ENCODE measurements at places on chromosomes 3 and 15.

GRCh38 chr3:127772273-127772672, 50.0 kb downstream of the MGLL start:
- no peak for DNase-seq

- no peak for DNase-seq
Observed at GRCh38 chr3:128073185-128073725, 21.0 kb downstream of the SEC61A1 start.

GRCh38 chr3:114669614-114670013, 375.8 kb downstream of the TIGIT start:
- no peak for DNase-seq

GRCh38 chr3:42439261-42440115, 29.1 kb upstream of the LYZL4 start:
- DNase-seq: no peak

DNA sequence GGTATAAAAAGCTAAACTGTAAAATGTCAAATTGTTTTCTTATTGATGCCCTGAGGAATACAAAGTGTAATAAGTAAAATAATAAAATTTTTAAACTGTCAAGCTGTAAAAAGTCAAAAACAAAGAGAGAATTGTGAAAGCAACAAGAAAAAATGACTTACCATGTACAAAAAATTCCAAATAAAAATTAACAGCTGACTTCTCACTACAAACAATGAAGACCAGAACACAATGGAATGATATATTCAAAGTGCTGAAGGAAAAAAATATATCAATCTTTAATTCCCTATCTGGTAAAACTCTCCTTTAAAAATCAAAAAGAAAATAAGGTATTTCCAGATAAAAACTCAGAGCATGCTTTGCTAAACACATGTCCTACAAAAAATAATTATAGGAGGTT, 883.5 kb downstream of the IGSF11 start:
- DNase-seq: no peak

DNA sequence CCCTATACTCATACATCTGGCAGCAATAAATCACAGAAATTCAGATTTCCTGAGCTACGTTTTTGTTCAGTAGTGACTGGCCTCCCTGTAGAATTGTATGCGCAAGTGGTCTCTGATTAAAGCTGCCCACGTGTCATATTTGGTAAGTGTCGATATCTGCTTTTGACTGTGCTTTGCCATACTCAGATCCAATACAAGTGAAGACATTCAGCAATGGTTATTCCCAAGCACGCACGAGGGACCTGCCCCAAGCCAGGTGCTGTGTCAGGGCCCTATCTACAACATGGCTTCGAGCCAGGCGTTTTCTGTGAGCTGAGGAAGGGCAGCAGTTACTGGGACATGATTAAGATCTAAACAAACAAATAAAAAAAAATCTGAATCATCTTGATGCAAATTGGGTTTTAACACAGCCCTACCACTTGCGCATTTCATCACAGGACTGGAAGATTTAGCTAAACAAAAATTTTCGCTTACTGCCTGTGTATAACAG, 47.2 kb upstream of the ICE2 start:
- DNase-seq: no peak

DNA sequence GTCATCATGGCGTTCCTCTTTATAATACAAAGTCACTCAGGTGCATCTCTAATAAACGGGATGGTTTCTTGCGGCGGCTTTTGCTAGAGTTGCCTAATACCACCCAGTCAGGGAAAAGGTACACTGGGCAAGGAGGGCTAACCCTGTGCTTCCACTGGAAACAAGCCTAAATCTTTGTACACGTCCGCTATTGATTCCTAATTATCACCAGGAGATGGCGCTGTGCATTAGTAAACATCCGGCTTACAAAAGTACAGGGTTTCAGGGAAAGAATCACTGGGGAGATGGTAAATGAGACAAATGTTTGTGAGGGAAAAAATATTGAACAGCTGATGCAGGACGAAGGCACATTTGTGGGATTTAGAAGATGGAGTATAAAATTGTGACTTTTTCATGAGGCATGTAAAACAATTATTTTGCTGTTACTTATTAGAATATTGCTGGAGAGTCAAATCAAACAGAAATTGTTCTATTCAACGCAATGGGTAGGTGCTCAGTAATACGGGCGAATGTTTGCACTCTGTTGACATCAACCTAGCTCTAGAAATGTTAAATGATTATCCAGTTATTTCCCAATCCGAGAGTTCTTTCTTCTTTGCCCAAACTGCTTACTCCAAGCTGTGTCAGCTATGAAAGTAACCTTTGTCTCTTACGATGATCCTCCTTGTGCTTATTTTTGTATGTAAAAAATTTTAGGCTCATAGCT, 50.6 kb downstream of the GMNC start:
- no peak for DNase-seq

- no peak for DNase-seq
Observed at GRCh38 chr3:120555657-120556509, 40.3 kb upstream of the NDUFB4 start.

DNA sequence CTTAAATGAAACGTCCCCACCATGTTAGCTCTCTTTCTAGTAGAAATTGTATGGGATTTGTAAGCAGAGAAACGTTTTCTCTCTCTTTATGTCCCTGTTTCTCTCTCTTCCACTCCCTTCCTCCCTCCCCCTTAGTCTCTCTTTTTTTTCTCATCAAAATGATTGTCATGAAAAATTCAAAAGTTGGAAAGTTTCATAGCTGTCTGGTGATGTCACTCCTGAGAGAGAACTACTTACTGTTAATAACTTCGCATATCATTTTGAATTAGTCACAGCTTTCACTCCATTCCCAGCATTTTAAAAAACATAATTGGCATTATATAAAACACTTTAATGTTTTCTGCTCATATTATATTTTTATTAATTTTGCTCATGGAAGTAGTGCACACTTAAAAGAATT, 331.1 kb downstream of the C3orf38 start:
- no peak for DNase-seq

DNA sequence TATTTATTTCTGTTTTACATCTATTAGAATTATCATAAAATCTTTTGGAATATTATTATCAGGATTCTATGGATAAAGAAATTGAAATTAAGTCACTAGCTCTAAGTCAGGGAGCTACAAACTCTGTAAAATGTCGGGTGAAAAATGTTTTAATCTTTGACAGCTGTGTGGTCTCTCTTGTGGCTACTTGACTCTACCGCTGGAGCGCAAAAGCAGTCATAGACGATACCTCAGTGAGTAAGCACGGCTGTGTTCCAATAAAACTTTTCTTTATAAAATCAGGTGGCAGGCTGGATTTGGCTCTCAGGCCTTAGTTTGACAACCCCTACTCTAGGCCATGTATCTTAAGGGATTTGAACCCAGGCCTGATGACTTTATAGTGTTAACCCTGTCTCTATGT, 88.5 kb upstream of the PFN2 start:
- DNase-seq: no peak

GRCh38 chr3:127701280-127701911, 28.6 kb downstream of the ABTB1 start:
- DNase-seq: no peak

DNA sequence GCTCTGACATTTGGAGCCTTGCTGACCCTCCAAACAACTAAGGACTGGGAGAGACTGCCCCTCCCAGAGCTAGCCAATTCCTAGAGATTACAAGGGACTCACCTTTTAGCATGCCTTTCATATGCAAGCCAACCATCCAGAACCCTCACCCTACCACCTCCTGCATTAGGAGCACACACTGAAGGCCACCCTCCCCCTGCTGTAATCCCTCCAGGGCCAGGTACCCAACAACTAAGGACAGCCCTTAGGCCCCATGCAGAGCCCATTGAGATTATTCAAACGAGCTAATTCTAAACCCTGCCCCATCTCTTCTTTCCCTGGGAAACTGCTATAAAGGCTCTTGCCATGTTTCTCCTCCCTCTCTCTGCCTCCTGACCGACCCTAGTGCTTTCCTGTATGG, 352.6 kb downstream of the ERC2 start:
- no peak for DNase-seq

DNA sequence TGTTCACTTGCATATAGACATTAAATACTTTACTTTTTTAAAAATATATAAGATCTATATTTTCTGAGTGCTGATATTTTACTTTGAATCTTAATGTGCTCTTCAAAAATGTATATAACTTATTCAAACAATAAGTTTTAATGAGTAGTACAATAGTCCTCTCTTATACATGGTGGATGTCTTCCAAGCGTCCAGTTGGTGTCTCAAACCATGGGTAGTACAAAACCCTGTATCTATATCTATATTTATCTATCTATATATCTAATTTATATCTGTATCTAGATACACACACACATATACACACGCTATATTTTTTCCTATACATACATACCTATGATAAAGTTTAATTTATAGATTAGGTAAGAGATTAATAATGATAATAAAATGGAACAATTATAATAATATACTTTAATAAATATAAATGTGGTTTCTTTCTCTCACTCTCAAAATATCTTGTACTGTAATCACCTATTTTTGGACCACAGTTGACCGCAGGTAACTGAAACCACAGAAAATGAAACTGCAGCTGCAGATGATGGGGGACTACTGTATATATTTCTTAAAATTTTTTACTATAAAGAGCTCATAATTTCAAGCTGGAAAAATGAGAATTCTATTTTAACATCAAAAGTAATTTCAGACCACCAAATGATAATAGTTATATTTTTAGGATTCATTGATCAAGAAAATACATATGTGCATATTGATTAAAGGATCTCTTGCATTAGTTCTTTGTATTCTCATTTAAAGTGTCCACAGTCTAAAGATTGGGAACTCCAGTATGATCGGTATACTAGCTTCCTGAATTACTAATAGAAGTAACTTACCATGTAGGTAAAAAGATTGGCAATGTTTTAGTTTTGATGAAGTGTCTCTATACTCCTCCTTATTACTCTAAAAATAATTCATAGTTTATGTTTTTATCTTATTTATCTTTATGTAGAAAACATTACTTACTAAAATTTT, 215.1 kb upstream of the MLF1 start:
- DNase-seq: no peak

GRCh38 chr3:64148955-64149653, 76.2 kb downstream of the PRICKLE2 start:
- DNase-seq: no peak

- no peak for DNase-seq
Observed at GRCh38 chr3:149010504-149010951, 19.2 kb downstream of the GYG1 start.

- no peak for DNase-seq
Observed at GRCh38 chr15:75796321-75796720, 46.9 kb upstream of the UBE2Q2 start.

- no peak for DNase-seq
Observed at GRCh38 chr3:187165144-187165543, 25.8 kb upstream of the RPL39L start.

- DNase-seq: no peak
Observed at GRCh38 chr3:175342196-175342595, 483.1 kb downstream of the NAALADL2 start.

GRCh38 chr15:79157631-79158592, 67.3 kb upstream of the RASGRF1 start:
- no peak for DNase-seq

GRCh38 chr3:196625331-196625730, 14.2 kb upstream of the NRROS start:
- no peak for DNase-seq

DNA sequence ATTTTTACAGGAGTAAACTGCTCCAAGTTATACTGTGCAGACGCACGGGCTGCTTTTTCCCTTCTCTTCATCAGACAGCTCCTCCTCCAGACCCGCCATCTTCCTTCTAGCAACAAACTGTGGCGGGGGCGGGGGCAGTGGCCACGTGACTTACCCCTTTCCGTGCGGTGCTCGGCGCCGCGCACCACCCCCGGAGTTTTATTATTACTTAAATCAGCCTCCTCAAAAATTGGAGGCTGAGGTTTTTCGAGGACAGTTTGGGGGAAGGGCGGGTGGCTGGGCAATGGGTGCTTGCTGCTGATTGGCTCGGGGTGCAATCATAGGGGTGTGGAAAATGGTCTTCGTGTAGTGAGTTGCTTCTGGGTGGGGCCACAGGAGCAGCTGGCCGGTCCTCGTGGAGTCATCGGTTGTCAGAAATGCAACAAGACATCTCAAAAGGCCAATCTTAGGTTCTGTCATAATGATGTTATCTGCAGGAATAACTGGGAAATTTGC, 77.1 kb upstream of the MFGE8 start:
- no peak for DNase-seq

- no peak for DNase-seq
Observed at GRCh38 chr3:177473184-177473583, 275.9 kb upstream of the TBL1XR1 start.

DNA sequence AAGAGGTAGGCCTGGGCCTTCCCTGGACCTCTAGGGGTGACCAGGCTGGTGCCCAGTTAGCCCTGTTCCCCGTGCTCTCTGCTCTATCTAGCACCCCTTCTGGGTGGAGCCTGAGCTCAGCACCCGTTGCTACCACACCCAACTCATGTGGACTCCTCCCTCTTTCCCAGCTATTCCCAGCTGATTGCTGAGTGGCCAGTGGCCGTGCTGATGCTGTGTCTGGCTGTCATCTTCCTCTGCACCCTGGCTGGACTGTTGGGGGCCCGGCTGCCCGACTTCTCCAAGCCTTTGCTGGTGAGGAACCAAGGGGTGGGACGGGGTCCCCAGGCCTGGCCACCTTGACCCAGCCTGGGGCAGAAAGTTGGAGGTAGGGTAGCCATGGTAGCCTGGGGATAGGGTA, 6.2 kb downstream of the DISP2 start:
- DNase-seq: no peak

DNA sequence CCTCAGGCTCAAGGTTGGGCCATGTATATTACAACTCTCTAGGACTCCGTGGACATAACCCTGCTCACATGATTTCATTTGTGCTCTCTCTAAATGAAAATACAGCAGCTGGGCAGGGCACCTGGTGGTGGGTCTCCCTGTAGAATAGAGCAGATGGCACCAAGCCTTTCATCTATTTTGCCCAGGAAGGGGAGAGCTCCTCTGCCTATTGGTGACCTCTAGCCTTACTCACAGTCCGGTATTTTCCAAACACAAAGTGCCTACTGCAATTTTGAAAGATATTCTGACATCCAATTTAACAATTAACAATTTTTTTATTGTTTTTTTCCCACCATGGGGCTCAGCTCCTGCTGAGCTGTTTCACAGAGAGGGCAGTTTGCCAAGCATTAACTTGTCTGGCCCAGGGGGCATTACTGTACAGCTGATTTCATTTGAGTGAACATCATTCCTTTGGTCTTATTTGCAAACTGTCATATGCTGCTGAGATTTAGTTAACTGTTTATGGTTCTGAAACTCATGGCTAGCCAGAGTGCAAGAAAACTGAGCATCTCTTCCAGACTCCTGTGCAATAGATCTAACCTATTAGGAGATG, 474.0 kb downstream of the EPHB1 start:
- DNase-seq: no peak

DNA sequence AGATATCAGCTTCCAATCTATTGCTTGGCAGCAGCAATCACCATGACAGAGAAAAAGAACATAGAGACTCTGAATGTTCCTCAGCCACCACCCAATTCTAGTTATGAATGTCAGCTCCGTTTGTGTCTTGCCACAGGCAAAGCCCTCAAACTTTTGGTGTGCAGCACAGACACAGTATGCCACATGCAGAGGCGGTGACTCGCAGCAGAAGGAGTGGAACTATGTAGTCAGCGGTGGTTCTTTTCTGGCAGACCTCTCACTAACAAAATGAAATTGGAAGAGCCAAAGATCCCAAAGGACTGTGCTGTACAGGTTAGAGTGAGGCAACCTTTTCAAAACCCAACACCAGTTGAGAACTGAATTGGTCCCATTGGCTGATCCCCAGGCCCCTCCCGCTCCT, 220.9 kb downstream of the SLC9A9 start:
- no peak for DNase-seq

GRCh38 chr15:56351353-56351752, 13.9 kb upstream of the TEX9 start:
- DNase-seq: no peak

- no peak for DNase-seq
Observed at GRCh38 chr3:47646362-47646761, 67.7 kb upstream of the CSPG5 start.

- DNase-seq: no peak
Observed at GRCh38 chr3:37811625-37812498, 49.8 kb upstream of the CTDSPL start.
